CD4-positive, alpha-beta memory T cell (primary cell): ENCODE measurements at places on chromosomes 5 and 9. TPM values are rescaled to one million over a fixed set of nuclear protein-coding genes. Genes with fewer than 3 reads are reported as not detected.

- no peaks in the 10 kb centered on the region for H3K27me3 ChIP-seq
- peaks cover 17% of the 10 kb centered on the region for H3K4me1 ChIP-seq
- no peak for DNase-seq
- H3K36me3 ChIP-seq = no peaks in the 10 kb centered on the region
- H3K27ac ChIP-seq = no peak overlapping the region
Measured at GRCh38 chr9:113556877-113557593, 93.5 kb downstream of the RGS3 start.

GRCh38 chr5:122019919-122020590, 58.0 kb downstream of the LOX start:
- peaks cover 12% of the 10 kb centered on the region for H3K36me3 ChIP-seq
- no peaks in the 10 kb centered on the region for H3K27me3 ChIP-seq
- no peak overlapping the region for H3K4me3 ChIP-seq
- no peak overlapping the region for H3K27ac ChIP-seq
- no peaks in the 10 kb centered on the region for H3K4me1 ChIP-seq
- no peak for DNase-seq

DNA sequence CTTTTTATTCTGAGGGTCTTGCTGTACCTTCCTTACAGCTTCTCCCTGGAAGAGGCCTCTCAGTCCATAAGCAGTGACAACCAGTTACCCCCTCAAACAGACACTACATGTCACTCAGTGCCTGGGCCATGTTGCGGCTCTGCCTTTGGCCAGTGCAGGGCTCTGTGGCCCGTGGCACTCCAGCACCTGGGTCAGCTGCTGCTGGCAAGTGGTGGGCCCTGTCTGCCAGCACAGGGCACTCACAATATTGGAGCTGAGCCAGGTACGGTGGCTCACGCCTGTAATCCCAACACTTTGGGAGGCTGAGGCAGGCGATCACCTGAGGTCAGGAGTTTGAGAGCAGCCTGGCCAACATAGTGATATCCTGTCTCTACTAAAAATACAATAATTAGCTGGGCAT, 24.2 kb downstream of the DAP start:
- DNase-seq = no peak
- no peaks in the 10 kb centered on the region for H3K36me3 ChIP-seq
- no peaks in the 10 kb centered on the region for H3K27me3 ChIP-seq
- no peak overlapping the region for H3K27ac ChIP-seq
- H3K4me1 ChIP-seq = peaks cover 5% of the 10 kb centered on the region

DNA sequence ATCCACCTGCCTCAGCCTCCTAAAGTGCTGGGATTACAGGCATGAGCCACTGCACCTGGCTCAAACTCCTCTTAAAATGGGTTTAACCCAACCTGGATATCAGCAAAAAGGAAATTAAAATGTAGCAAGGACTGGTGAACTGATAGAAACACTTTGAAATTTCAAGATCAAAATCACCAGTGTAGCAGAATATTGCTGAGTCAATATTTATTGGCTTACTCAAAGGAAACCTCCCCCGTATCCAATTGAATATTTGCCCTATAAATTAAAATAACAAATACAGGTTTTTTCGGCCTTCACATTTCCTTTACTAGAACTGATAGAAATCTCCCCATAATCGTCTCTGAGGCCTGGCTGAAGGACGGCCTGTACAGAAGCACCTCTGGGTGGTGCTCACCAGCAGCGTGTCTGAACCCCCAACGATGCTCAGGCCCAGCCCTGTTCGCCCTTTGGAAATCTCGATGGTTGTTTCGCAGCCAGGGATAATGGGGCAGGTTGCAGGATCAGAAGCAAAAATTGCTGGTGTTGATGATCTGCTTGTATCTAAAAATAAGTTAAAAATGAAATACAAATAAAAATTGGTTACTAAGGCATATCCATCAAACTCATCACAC, 156.6 kb downstream of the MPDZ start:
- no peak overlapping the region for H3K27ac ChIP-seq
- H3K4me1 ChIP-seq = no peaks in the 10 kb centered on the region
- H3K27me3 ChIP-seq = no peaks in the 10 kb centered on the region
- no peak for DNase-seq
- no peaks in the 10 kb centered on the region for H3K36me3 ChIP-seq

DNA sequence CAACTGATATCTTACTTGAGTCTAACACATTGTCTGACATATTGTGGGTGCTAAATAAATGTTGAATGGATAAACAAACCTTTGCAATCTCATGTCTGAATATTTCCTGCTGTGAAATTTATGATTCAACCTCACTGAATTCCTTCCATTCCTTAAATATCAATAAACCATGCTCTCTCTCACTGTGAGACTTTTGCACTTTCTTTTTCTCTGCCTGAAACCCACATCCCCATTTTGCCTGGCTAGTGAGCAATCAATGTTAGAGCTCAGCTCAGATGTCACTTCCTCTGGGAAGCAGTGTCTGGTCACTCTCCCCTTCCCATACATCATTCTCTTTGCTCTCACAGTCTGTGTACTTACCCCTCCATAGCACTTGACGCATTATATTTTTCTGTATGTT, 383.7 kb upstream of the TRPC7 start:
- no peak for DNase-seq
- H3K27me3 ChIP-seq = no peaks in the 10 kb centered on the region
- no peaks in the 10 kb centered on the region for H3K4me1 ChIP-seq
- H3K36me3 ChIP-seq = no peaks in the 10 kb centered on the region
- no peak overlapping the region for H3K27ac ChIP-seq

GRCh38 chr5:171391996-171392577, 4.4 kb downstream of the NPM1 start:
- H3K27ac ChIP-seq = no peak overlapping the region
- peaks cover 74% of the 10 kb centered on the region for H3K4me1 ChIP-seq
- no peak for DNase-seq
- H3K4me3 ChIP-seq = no peak overlapping the region
- peaks cover 49% of the 10 kb centered on the region for H3K36me3 ChIP-seq

- H3K4me1 ChIP-seq = no peaks in the 10 kb centered on the region
- DNase-seq = no peak
- H3K27ac ChIP-seq = no peak overlapping the region
- H3K4me3 ChIP-seq = no peak overlapping the region
- H3K27me3 ChIP-seq = no peaks in the 10 kb centered on the region
- no peaks in the 10 kb centered on the region for H3K36me3 ChIP-seq
Measured at GRCh38 chr9:72997387-72997995, 44.6 kb upstream of the ALDH1A1 start.

DNA sequence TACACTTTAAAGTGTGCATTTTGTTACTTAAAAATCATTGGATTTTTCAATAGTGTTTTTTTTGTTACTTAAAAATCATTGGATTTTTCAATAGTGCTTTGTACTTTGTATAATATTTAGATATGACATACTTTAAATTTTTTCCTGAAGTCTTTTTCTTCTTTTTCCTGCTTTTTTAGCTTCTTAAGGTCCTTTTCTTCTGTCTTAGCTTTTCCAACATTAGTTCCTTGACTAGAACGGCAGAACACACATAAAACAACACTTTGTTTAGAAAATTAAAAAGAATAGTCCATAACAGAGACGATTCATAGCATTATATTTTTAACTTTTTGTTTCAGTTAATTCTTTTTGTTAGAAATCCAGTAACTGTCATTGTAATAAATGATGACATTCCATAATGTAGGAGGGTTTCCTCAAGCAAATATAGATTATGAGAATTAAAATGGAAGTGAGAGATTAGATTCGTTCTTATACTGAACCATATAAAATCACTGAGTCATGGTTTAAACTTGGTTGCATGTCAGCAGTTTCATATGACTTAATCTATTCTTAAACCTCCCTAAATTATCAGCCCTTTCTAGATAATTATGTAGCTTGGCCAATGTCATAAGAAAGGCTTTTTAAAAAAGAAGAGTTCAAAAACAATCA, 45.3 kb upstream of the RICTOR start:
- no peak overlapping the region for H3K4me3 ChIP-seq
- peaks cover 72% of the 10 kb centered on the region for H3K36me3 ChIP-seq
- no peak overlapping the region for H3K27ac ChIP-seq

DNA sequence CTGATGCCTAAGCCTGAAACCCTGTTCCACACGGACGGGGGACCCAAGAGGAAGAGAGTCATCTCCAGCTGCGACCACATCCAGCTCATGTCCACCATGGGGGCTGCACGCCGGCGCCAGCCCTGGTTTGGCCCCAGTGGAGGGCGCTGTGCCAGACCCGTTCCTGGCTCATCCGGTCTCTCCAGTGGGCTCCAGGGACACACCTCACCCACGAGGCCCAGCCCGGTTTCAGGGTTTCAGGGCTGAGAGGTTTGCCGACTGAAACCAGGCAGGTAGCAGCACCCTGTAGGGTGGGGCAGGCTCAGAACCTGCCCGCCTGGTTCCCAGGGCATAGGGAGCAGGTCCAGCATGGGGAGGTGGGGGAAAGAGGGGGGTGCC, 71.4 kb upstream of the STXBP1 start:
- no peak for DNase-seq
- H3K4me3 ChIP-seq = no peak overlapping the region
- peaks cover 3% of the 10 kb centered on the region for H3K4me1 ChIP-seq
- H3K36me3 ChIP-seq = no peaks in the 10 kb centered on the region
- H3K27ac ChIP-seq = no peak overlapping the region

GRCh38 chr9:126829035-126829434, 24.2 kb downstream of the ZBTB43 start:
- no peaks in the 10 kb centered on the region for H3K27me3 ChIP-seq
- no peak overlapping the region for H3K27ac ChIP-seq
- DNase-seq = no peak
- no peak overlapping the region for H3K4me3 ChIP-seq

Gene FLT4
- 10.3 TPM for total RNA-seq

Gene FGF18
- 0.32 TPM for total RNA-seq

GRCh38 chr5:3122216-3122615, 370.7 kb upstream of the IRX2 start:
- no peak overlapping the region for H3K27ac ChIP-seq
- H3K4me1 ChIP-seq = no peaks in the 10 kb centered on the region
- H3K27me3 ChIP-seq = no peaks in the 10 kb centered on the region
- H3K36me3 ChIP-seq = no peaks in the 10 kb centered on the region

Gene PAEP
- total RNA-seq = not detected

DNA sequence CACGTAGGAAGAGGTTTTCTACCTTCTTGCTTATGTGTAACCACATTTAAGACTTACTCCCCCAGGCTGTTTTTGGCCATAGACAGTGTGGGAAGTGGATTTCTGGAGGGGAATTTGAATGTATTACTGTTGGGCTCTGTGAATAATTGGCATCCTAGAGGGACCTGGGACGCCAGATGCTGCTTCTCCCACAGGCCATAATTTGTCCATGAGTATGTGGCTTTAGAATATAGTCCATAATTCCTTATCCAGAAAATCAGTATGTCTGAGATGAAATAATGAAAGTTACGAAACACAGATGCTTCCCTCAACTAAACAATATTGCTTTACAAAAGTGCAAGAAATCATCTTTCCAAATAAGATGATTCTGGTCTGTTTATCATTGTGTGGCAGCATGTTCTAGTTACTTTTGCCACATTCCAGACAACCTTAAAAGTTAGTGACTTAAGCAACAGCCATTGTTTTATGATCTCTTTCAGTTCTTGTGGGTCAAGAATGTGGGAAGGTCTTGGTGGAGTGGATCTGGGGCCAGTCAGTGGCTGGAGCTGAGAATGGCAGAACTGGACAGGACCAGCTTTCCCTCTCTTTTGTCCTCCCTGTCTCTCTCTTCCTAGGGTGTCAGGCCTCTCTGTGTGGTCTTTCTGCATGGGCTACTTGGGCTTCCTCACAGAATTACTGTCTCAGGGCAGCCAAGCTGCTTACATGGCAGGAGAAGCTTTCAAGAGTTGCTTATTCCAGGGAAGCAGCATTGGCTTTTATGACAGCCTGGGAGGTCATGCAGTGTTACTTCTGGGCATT, 79.4 kb downstream of the FBXL7 start:
- H3K4me3 ChIP-seq = no peak overlapping the region
- no peak for DNase-seq
- no peaks in the 10 kb centered on the region for H3K27me3 ChIP-seq
- H3K36me3 ChIP-seq = no peaks in the 10 kb centered on the region

GRCh38 chr5:97531549-97531948, 348.5 kb upstream of the RIOK2 start:
- H3K27me3 ChIP-seq = no peaks in the 10 kb centered on the region
- no peak overlapping the region for H3K27ac ChIP-seq
- no peak for DNase-seq
- H3K4me3 ChIP-seq = no peak overlapping the region
- H3K4me1 ChIP-seq = no peaks in the 10 kb centered on the region
- no peaks in the 10 kb centered on the region for H3K36me3 ChIP-seq
